Ureter (tissue), 1 donor: ENCODE measurements at places on chromosomes 5 and 9. TPM values are rescaled to one million over a fixed set of nuclear protein-coding genes. Genes with fewer than 3 reads are reported as not detected.

DNA sequence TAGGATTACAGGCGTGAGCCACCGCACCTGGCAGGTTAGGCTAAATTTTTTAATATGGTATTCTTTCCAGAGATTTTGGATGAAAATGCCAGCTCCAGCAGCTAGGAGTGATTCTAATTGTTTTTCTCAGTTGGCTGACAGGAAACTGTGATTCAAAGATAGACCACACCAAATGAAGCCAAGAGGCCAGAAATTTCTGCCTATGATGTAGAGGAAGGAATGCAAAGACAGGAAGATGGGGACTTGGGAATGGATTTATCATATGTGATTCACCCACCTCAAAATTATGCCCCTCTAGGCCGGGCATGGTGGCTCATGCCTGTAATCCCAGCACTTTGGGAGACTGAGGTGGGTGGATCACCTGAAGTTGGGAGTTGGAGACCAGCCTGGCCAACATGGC is 53.3 kb downstream of the UGCG start:
- no peak for DNase-seq

DNA sequence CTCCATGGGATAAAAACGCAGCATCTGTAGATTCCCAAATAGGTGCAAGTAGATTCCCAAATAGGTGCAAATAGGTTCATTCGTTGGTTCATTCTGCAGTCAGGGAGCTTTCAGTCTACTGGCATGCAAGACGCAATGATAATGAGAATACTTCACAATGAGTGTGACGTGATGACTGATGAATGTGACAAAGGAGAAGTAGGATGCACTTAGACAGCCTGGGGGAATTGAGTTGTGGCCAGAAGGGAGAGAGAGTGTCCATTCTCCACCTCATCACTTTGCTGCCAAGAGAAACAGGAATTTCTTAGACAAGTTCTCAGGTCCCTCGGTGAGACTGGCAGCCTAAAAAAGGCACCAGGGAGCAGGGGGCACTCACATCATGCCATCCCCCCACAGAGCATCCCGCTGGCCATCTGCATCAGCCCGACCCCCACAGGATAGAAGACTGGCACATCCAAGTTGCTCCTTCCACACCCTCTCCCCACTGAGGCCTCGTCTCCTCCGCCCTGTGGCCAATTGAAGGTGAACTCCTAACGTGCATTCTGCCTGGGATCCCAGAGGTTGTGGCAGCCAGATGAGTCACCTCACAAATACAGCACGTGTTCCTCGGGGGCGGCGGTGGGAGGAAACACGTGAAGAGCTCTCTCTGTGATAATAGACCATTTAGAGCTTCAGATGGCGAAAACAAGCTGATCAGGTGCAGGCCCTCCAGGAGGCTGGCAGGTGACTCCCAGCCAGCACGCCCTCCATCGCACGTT is 19.9 kb upstream of the KCNIP1 start:
- DNase-seq: no peak

GRCh38 chr5:80654054-80654390 is 430 bp upstream of the MSH3 start:
- DNase-seq: no peak

MSX2 gene
- 29.5 TPM for total RNA-seq

PTGDS gene
- total RNA-seq: 111 TPM

GRCh38 chr9:75685062-75685461 is 205.4 kb upstream of the PCSK5 start:
- DNase-seq: no peak

GRCh38 chr9:121937240-121937639 is 155.9 kb downstream of the TTLL11 start:
- DNase-seq: no peak

GRCh38 chr9:132171702-132172101 is 9.8 kb downstream of the NTNG2 start:
- DNase-seq: no peak

GRCh38 chr5:133428072-133428660 is 184.2 kb downstream of the FSTL4 start:
- no peak for DNase-seq

GRCh38 chr5:155080721-155081120 is 67.2 kb downstream of the KIF4B start:
- no peak for DNase-seq

DNA sequence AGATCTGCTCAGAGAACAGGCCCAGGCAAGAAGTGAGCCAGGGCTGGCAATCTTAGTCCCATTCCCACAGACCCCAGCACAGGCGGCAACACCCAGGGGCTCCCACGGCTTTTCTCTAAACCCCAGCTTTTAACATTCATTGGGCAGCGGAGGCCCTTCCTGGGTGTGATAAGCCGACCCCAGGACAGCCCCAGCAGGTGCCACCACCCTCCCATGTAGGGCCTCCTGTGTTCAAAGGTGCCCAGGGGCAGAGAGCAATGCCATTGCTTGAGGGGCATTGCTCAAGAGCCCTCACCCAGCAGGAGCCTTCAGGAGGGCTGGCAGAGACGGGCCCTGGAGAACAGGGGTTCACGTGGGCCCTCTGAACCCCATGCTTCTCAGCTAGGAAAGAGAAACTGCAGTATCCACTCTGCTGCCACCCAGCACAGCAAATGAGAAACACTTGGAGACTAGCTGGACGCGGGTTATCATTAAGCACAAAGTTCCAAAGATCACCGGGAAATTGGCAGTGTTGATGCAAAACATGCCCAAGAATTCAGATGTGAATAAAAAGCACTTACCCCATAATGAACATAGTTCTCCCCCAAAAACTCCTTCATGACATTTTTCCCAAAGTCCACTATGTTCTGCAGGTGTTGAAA is 13.9 kb downstream of the IPPK start:
- DNase-seq: no peak

- no peak for DNase-seq
Measured at GRCh38 chr5:93476251-93476742, 104.7 kb downstream of the NR2F1-AS1 start.

UGCG gene
- 52.1 TPM for total RNA-seq

NTNG2 gene
- 2.2 TPM for total RNA-seq

PDGFRB gene
- total RNA-seq: 108 TPM

- no peak for DNase-seq
Measured at GRCh38 chr9:21053851-21054250, 22.4 kb upstream of the HACD4 start.

CDH18 gene
- total RNA-seq: not detected

DNA sequence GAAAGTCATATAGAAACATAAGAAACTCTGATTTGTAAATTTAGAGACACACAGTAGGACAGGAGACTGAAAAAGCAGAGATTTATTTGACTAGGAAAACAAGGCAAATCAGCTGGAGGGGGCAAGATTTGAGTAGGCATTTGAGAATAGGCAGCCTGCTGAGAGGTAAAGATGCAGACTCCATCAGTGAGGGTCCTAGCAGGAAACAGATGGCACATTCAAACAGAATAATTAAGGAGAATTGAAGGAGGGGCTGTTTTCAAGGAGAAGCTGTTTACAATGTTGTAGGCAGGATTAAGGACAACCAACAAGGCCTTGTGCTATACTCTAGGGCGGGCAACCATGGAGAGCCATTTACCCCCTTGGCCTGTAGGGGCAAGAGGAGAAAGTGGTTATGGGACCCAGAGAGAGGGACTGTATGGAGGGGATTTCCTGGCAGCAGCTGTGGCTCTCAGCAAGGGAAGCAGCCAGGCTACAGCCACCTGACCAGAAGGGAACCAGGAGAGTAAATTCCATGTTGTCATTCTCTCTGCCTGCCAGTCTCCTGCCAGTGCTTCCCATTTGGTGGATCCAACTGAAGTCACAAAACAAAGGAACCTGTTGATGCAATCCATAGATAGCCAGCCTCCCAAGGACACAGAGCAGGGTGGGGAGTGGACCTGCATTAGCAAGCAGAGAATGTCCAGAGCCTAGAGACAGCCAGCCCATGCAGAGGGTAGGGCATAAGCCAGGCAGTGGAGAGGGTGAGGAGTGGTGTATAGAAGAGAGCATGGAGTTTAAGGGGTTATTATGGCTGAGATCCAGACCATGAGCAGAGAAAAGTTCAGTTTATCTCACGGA is 38.2 kb downstream of the PAPPA start:
- DNase-seq: no peak

DNA sequence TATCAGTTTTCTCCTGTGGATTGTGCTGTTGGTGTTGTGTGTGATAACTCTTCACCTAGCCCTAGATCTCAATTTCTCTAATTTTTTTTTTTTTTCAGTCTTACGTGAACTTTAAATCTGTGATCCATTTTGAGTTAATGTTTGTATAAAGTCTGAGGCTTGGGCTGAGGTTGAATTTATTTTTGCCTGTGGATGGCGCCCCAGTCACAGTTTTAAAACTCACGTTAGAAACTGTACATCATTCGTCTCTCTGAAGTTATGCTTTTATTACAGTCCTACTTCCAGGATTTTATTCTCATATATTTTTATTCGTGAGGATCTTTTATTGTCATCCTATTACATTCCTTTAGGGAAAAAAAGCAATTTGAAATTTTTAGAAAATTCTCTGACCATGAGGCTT is 103.1 kb downstream of the EHMT1 start:
- DNase-seq: no peak

GRCh38 chr9:20872340-20872977 is 159.0 kb downstream of the HACD4 start:
- no peak for DNase-seq
